Amygdala (tissue), 56 donors: ENCODE measurements at places on chromosomes 7 and 10.

- no peak for DNase-seq
Observed at GRCh38 chr10:119541046-119541445, 1.5 kb downstream of the RGS10 start.

DNA sequence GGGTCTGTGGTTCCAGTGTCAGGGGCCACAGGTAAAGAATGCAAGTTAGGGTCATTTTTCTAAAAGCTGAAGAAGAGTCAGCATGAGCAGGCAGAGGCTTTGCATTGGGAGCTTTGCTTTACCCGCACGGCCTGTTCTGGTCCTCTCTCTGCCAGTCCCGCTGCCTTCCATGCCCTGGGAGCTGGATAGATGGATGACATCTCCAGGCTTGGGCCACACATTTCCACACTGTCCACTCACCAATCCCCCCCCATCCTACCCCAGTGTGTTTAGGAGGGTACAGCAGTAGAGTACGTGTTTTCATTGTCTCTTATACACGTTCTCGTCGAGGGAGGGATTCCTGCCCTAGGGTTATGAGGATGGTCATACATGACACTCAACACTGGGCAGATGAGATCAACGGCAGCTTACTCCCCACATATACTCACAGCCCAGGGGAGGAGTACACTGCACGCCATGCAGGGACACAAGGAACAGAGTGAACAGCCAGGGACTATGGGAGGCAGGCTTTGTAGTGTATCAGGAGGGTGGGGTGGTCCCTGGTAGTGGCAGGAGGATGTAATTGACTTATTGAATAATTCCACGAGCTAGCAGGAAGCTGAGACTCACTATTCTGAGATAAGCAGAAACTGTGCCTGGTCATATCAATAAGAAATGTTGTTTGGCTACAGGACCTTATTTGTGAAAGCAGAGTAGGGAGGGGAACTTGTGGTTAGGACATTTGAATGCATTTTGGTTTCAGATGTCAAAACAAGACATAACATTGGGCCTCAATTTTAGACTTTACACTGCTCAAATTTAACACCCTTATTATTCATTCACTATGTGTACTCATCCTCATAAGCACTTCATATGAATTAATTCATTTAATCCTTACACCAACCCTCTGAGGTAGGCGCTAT is 36.6 kb downstream of the PLPP4 start:
- DNase-seq = no peak

GRCh38 chr7:89773611-89774010 is 380.7 kb upstream of the STEAP1 start:
- no peak for DNase-seq

DNA sequence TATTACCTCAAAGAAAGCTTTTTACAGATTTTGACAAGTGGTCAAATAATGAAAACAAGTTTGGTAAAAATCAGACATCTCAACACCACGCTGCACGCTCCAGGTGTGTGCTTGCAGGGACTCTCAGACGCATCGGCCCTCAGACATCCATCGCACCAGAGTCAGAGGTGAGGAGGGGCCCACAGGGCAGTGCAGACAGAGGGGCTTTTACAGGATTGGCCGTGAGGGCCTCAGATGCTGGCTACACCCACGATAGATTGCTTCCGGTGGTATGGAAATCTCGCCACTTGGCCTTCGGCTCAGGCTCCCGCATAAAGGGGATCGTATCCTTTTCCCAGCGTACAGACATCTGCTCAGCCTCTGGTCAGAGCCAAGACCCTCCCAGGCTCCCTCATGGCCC is 72.1 kb downstream of the TCERG1L start:
- DNase-seq = no peak

GRCh38 chr7:130367836-130368746 is 12.2 kb upstream of the CPA1 start:
- no peak for DNase-seq

- no peak for DNase-seq
Observed at GRCh38 chr10:103054621-103055020, 136.5 kb downstream of the CNNM2 start.

DNA sequence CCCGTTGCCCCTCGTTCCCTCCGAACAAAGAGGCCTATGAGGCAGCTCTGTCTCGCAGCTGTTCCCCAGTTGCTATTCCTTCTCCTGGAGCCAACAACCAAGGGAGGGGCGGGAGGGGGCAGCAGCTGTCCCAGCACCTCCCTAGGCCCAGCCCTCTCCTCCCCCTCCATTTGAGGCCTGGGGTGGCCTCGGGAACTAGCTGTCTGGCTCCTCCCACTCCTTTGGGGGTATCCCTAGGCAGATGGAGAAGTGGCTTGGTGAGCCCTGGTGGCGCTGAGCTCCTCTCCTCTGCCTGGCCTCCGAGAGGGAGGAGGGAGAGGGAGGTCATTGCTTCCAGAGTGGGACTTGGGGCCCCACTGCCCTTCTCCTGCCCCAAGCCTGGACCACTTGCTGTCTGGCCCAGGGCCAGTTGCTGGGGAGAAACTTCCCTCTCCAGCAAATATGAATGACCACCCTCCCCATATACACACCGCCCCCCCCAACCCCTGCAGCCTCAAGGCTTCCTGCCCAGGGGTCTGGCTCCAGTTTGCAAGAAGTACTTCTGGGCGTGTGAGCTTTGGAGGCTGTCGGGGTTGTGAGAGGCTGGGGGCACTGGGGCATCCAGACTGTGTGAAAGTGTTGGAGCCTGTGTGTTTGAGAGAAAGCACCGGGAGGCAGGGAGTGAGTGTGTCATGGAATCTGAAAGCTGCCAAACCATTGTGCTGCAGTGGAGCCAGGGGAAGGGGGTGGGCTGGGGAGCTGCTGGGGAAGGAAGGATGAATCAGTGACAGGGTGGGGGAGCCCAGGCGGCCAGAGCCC is 3.1 kb downstream of the FLNC start:
- peak; percentile 48 for DNase-seq

DNA sequence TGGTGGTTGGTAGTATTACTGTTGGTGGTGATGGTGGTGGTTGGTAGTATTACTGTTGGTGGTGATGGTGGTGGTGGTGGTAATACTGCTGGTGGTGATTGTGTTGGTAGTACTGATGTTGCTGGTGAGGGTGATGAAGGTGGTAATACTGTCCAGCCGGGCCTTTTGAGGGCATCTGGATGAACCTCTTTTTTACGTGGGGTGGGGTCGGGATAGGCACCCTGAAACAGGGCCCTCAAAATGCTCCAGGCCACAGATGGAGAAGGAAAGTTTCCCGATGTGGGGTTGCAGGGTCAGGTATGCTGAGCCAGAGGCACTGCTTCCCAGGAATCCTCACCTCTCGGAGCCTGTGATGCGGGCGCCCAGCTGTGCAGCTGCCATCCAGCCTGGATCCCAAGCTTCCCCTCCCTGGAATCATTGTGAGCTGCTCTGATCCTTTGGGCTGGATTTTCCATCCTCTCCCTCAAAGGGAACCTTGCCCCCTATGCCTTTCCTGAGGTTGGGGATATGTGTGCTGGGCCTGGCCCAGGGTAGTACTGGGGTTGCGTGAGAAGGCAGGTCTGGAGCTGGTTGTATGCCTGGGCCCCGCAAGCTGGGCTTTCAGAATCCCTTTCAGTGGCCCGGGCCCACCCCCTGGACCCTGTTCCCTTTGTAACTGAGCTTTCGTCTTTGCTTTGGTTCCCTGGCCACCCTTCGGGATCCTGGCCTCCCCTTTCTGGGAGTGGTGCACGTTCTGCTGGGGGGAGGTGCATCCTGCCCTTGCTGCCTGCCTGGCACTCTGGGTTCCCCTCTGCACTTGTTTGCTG is 43.3 kb downstream of the DOCK1 start:
- DNase-seq = no peak

DNA sequence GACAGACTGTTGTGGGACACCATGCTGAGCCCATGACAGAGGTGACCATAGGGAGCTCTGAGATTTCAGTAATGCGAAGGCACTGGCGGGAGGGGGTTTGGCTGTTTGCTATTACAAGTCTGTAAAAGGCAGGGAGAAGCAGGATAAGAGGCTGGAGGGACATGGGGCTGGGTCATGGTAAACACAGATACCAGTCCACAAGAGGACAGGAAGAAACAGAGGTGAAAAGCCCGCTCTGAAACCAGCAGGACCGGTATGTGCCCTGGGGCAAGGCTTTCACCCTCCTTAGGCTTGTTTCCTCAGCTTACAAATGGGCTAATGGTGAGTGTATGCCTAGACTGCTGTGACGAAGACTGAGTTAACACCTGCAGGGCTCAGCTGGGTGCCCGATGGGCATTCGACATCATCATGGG is 34.1 kb downstream of the ANXA11 start:
- DNase-seq = no peak

GRCh38 chr7:2954433-2954853 is 89.2 kb downstream of the CARD11 start:
- no peak for DNase-seq

GRCh38 chr10:24201503-24202180 is 7.3 kb upstream of the KIAA1217 start:
- no peak for DNase-seq

- no peak for DNase-seq
Observed at GRCh38 chr7:81687062-81687461, 82.8 kb downstream of the HGF start.

DNA sequence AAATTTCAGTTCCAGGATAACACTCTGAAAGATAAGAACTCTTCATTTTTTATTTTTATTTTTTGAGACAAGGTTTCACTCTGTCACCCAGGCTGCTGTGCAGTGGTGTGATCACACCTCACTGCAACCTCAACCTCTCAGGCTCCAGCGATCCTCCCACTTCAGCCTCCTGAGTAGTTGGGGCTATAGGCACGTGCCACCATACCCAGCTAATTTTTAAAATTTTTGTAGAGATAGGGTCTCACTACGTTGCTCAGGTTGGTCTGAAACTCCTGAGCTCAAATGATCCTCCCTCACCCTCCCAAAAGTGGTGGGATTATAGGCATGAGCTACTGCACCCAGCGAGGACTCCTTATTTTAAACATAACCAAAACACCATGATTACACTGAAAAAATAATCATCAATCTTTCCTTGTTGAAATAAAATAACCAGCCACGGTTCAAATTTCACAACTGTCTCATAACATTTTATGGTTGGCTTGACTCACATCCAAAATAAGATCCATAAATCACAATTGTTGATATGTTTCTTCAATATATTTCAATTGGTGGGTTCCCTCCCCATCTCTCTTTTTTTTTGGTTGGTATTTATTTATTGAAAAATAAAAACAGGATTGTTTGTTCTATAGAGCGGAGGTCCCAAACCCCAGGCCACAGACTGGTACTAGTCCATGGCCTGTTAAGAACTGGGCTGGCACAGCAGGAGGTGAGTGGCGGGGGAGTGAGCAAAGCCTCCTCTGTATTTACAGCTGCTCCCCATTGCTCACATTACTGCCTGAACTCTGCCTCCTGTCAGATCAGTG is 60.1 kb upstream of the FAM171A1 start:
- DNase-seq = no peak
